ENCODE measurements at places on chromosomes 5 and 9.

GRCh38 chr5:139181835-139182452, 16.2 kb downstream of the SIL1 start:
- H3K4me1 ChIP-seq, result peaks cover 22% of the 10 kb centered on the region
- H3K27ac ChIP-seq, result no peak overlapping the region
- no peaks in the 10 kb centered on the region for H3K36me3 ChIP-seq
- DNase-seq, result no peak
- H3K4me3 ChIP-seq, result no peak overlapping the region
- peaks cover 9% of the 10 kb centered on the region for H3K27me3 ChIP-seq

DNA sequence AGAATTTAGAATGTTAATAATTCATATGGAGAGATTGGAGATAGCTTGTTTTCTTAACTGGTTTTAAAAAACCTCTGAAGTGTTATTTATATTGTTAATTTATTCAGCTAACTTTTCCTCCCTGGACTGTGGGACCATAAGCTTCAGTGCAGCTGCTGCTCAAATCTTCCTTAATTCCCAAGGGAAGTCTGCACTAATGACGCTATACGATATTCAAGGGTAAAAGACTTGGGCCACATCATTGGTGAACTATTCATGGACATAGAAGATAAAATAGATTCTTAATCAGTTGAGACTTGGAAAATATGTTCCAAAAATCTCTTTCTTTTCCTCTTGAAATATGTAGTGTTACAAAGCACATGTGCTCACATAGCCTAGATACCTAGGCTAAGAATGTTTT, 31.1 kb upstream of the GAS1 start:
- H3K4me1 ChIP-seq, result no peaks in the 10 kb centered on the region
- H3K27ac ChIP-seq, result no peak overlapping the region
- no peak overlapping the region for H3K4me3 ChIP-seq
- H3K36me3 ChIP-seq, result no peaks in the 10 kb centered on the region
- no peaks in the 10 kb centered on the region for H3K27me3 ChIP-seq

DNA sequence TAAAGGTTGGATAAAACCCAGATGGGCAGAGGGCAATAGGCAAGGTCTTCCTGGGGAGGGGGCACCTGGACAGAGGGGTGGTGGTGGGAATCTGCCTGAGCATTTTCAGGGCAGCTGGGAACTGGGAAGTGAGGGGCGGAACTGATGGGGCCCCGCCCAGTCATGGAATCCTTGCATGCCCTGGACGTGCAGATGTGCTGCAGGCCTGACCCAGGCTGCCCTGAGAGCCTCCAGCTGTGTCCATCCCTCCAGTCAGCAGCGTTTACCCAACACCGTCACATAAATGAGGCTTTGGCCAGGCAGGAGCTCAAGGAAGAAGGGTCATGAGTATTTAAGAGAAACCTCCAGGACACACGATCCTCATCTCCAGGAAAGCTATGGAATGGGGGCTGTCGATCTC, 70.3 kb downstream of the DAB2IP start:
- H3K36me3 ChIP-seq, result peaks cover 9% of the 10 kb centered on the region
- peak overlapping the region; percentile 62 for H3K27ac ChIP-seq
- no peak for DNase-seq
- no peak overlapping the region for H3K4me3 ChIP-seq

DNA sequence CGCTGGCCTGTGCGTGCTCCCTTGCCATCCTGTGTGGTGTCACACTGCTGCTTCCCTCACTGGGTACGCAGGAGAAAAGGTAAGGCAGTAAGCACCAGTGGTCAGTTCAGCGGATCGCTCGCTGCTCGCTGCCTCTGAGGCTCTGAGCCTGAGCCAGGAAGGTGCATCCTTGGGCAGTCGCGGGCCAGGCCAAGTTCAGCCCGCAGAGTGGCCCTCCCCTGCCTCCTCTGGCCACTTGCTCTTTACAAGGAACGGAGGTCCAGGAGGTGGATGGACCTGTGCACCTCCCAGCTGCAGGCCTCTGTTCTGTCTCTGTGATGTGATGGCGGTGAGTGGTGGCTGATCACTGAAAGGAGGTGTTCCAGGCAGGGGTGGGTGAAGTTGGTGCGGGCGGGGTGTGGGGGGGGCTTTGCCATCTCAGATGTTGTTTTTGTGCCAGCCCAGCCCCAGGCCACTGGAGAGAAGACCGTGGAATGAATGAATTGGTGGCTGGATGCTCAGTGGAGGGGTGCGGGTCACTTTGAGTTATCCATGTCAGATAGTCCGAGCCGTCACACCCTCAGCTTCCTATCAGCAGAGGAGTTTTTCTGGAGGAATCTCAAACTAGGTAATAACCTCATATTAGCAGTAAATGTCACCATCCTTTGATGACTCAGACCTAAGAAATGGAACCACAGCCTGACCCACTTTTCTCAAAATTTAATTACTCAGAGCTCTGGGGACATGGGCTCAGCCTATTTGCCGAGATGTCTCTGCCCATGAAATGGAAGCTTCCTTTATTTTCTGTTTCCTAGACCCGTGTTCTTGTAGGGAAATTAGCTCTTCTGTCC, 7.3 kb downstream of the COL5A1 start:
- no peak overlapping the region for H3K4me3 ChIP-seq
- H3K4me1 ChIP-seq, result peaks cover 9% of the 10 kb centered on the region
- H3K27ac ChIP-seq, result no peak overlapping the region
- H3K27me3 ChIP-seq, result peaks cover 14% of the 10 kb centered on the region
- no peaks in the 10 kb centered on the region for H3K36me3 ChIP-seq

DNA sequence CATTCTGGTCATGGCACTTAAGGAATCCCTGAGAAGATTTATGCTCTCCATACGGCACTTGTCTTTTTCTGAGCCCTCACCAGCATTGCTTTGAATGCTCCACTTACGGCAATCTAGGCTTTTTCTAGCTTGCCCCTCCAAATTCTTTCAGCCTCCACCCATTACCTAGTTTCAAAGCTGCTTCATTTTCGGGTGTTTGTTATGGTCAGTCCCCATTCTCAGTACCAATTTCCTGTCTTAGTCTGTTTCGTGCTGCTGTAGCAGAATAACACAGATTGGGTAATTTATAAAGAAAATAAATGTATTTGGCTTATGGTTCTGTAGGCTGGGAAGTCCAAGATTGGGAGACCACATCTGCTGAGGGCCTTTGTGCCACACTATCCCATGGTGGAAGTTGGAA, 42.0 kb downstream of the ARHGEF28 start:
- H3K36me3 ChIP-seq, result no peaks in the 10 kb centered on the region
- H3K27ac ChIP-seq, result no peak overlapping the region
- H3K4me1 ChIP-seq, result no peaks in the 10 kb centered on the region
- DNase-seq, result no peak
- peaks cover 1% of the 10 kb centered on the region for H3K27me3 ChIP-seq

DNA sequence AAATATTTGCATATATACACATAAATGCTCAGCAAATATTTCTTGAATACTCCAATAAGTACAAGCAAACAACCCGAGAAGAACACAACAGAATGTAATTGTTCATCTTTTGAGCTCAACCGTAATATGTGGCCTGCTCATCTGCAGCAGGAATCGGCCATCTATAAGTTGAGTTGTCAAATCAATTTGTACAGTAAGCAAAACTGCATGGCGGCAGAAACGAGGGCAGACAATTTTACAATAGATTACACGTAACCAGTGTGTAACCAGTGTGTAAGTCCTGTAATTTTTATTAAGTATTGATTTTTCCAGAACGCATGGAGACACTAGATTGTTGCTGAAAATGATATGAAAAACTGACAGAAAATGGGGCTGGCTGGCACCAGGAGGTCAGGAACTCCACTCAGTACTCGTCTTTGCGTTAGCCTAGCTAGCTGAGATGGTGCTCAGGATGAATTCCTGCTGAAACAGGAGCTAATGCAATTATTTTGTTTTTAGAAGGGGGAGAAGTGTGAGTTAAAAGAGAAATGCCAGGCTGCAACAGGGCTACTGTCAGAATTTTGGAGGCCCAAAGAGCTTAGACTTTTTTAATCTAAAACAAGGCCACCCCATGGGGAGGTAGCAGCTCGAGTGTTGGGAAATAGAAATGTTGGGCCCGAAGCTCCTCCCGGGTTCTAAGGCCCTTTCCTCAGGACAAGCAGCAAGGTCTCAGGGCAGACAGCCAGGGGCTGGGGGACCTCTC, 682 bp downstream of the DHX29 start:
- H3K27ac ChIP-seq, result no peak overlapping the region
- no peak overlapping the region for H3K4me3 ChIP-seq
- no peaks in the 10 kb centered on the region for H3K27me3 ChIP-seq
- H3K36me3 ChIP-seq, result peaks cover 4% of the 10 kb centered on the region
- H3K4me1 ChIP-seq, result no peaks in the 10 kb centered on the region
- DNase-seq, result no peak

DNA sequence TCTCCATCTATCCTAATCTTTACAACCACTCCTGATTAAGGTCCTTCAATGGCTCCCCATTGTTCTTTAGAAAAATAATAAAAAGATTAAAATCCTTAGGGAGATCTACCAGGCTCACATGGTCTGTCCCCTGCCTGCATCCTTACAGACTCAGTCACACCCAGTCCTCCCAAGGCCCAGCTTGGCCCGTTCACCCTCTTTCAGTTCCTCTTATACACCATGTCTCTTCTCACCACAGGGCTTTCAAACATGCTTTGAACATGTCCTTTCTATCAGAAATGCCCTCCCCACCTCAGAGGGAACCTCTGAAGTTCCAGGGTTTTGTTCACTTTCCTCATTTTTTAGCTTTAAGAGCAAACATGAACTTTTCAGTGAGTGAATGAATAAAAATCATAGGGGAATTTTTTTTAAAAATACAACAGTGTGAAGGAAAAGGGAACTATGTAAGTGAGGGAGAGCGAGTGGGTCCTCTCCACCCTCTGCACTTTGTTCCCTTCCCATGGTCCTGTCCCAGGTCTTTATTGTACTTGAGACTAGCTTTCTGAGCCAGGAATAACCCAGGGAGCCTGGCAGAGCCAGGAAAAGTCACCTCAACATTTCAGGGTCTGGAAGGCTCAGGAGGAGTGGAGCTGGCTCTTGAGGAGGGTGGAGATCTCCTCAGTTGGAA, 55.3 kb downstream of the TRPC7 start:
- H3K36me3 ChIP-seq, result no peaks in the 10 kb centered on the region
- peaks cover 35% of the 10 kb centered on the region for H3K4me1 ChIP-seq
- no peak overlapping the region for H3K4me3 ChIP-seq

DNA sequence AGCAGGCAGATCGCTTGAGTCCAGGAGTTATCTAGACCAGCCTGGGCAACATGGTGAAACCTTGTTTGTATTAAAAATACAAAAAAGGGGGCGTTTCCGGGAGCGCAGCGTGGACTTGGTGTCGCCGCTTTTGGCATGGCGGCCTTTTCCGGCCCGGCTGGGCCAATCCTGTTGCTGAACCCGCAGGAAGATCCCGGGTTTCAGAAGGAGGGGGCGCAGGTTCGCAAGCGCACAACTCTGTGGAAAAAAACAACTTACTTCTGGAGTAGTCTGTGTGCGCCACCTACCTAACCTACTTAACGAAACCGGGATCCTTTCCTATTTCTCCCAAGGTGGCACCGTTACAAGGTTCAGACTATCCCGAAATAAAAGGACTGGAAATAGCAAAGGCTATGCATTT, 198.6 kb downstream of the MSX2 start:
- DNase-seq, result no peak
- H3K4me3 ChIP-seq, result no peak overlapping the region
- no peaks in the 10 kb centered on the region for H3K36me3 ChIP-seq
- peaks cover 12% of the 10 kb centered on the region for H3K4me1 ChIP-seq
- no peaks in the 10 kb centered on the region for H3K27me3 ChIP-seq

- no peaks in the 10 kb centered on the region for H3K27me3 ChIP-seq
- H3K27ac ChIP-seq, result no peak overlapping the region
- no peak overlapping the region for H3K4me3 ChIP-seq
- no peak for DNase-seq
- no peaks in the 10 kb centered on the region for H3K4me1 ChIP-seq
- H3K36me3 ChIP-seq, result no peaks in the 10 kb centered on the region
Measured at GRCh38 chr5:23330726-23331125, 176.7 kb upstream of the PRDM9 start.

DNA sequence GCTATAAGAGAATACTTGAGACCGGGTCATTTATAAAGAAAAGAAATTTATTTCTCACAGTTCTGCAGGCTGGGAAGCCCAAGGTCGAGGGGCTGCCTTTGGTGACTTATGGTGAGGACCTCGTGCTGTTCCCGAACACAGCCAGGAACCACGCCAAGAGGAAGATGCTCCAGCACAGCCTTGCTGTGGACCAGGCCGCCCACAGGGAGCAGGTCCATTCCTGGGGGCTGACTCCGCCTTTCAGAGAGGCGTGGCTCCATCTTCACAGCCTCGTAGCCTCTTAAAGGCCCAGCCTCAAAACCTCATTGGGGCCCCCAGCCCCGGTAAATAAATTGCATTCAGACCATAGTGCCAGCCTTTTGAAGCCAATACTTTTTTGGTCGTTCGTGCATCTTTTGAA, 93.5 kb upstream of the CACNA1B start:
- peaks cover 25% of the 10 kb centered on the region for H3K36me3 ChIP-seq
- no peak overlapping the region for H3K4me3 ChIP-seq
- peaks cover 2% of the 10 kb centered on the region for H3K27me3 ChIP-seq
- H3K27ac ChIP-seq, result no peak overlapping the region
- DNase-seq, result no peak

- H3K4me1 ChIP-seq, result no peaks in the 10 kb centered on the region
- no peaks in the 10 kb centered on the region for H3K27me3 ChIP-seq
- H3K36me3 ChIP-seq, result no peaks in the 10 kb centered on the region
- no peak overlapping the region for H3K4me3 ChIP-seq
Measured at GRCh38 chr9:12818431-12819000, 43.7 kb downstream of the LURAP1L start.

GRCh38 chr9:94664801-94665200, 25.5 kb upstream of the FBP1 start:
- no peak for DNase-seq
- no peak overlapping the region for H3K4me3 ChIP-seq
- H3K27me3 ChIP-seq, result no peaks in the 10 kb centered on the region
- H3K36me3 ChIP-seq, result no peaks in the 10 kb centered on the region

DNA sequence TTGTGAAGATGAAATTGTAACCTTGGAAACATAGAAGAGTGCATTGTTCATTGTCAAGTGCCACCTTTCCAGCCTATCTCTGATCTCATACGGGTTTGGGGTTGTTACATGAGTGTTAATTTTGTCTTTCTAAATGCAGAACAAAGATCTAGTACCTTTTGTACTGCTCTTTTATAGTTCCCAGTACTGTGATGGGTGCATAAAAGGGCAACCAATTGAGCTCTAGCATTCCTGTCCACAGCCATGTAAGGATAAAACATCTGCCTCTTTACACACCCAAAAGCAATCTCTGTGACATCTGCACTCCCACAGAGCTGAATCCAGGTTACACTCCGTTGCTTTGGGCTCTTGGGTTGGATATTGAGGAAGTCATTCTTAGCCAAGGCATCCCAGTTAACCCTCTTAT, 255.2 kb downstream of the SGCD start:
- H3K27ac ChIP-seq, result no peak overlapping the region
- no peaks in the 10 kb centered on the region for H3K4me1 ChIP-seq
- H3K4me3 ChIP-seq, result no peak overlapping the region
- H3K27me3 ChIP-seq, result peaks cover 1% of the 10 kb centered on the region

- no peak overlapping the region for H3K4me3 ChIP-seq
- DNase-seq, result peak; percentile 75
- H3K4me1 ChIP-seq, result no peaks in the 10 kb centered on the region
- peaks cover 14% of the 10 kb centered on the region for H3K36me3 ChIP-seq
- no peak overlapping the region for H3K27ac ChIP-seq
Measured at GRCh38 chr9:94065535-94065961, 18.7 kb upstream of the PTPDC1 start.

- H3K27ac ChIP-seq, result no peak overlapping the region
- DNase-seq, result no peak
- no peaks in the 10 kb centered on the region for H3K27me3 ChIP-seq
- peaks cover 8% of the 10 kb centered on the region for H3K4me1 ChIP-seq
- no peak overlapping the region for H3K4me3 ChIP-seq
- H3K36me3 ChIP-seq, result no peaks in the 10 kb centered on the region
Measured at GRCh38 chr9:752681-753200, 88.8 kb upstream of the DMRT1 start.

- peaks cover 3% of the 10 kb centered on the region for H3K4me1 ChIP-seq
- H3K27me3 ChIP-seq, result peaks cover 1% of the 10 kb centered on the region
- no peaks in the 10 kb centered on the region for H3K36me3 ChIP-seq
- no peak overlapping the region for H3K27ac ChIP-seq
Measured at GRCh38 chr9:73451003-73451402, 299.3 kb downstream of the ANXA1 start.
